ENCODE measurements at places on chromosomes 4 and X.

GRCh38 chrX:138128027-138128671 is 562.2 kb downstream of the ZIC3 start:
- peak; percentile 1 for DNase-seq

DNA sequence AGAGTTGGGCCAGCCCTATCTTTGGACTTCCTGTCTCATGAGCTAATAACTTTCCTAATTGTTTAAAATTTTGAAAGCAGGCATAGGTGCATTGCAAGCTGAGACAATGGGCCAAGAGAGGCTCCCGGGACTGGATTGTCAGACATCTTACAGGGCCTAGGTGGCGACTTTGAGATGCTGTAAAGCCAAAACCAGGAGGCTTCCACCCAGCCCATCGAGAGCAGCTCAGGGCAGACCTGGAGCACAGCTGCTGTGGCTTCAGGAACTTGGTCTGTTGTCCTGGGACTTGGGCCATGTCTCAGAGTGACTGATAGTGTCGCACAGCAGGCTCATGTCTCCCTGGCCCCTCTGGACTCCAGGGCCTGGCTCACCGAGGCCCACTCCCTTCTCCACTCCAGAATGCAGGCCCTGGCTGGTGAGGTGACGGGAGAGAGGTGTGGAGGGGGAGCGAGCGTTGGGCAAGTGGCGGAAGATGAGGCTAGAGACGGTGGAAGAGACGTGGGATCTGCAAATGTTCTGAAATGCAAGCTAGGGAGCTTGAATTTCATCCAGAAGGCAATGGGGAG is 24.1 kb upstream of the MTM1 start:
- no peak for DNase-seq

- DNase-seq = no peak
Observed at GRCh38 chr4:158856852-158857251, 88.0 kb downstream of the FNIP2 start.

DNA sequence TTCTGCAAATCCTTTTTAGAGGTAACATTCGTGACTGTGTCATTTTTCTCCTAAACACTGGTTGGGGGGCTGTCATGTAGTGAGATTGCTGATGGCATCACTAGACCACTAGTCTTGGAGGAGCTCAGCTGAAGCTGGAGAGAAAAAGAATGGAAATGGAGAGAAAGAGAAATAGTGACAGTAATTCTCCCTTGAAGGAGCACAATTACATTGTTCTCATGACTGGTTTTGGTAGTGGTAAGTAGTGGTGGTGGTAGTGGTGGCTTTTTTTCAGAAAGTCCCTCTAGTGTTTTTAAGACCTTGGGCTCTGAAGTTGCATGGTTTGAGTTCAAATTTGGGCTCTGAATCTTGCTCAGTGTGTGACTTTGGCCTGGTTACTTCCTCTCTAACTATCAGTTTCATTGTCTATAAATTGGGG is 99.8 kb downstream of the LARP7 start:
- DNase-seq = no peak

DNA sequence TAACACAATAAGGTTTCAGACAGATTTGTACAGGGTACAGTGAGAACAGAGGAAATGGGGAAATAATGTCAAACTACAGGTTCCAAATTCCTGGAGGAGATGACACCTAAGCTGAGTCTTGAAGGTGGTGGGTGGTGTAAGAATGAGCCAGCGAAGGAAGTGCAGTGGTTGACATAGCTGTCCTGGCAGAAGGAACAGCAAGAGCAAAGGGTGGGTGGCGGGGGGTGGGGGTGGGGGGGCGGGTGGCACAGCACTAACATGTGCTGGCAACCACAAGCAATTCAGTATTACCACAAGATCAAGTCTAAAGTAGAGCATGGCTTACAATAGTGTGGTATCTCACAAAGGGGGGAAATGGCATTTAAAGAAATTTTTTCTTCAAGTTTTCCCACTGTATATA is 13.1 kb upstream of the G3BP2 start:
- no peak for DNase-seq
